Activated B cell treated with CpG ODN at 0.5 μM for 24 hours (primary cell): ENCODE measurements at places on chromosomes 2 and 18.

GRCh38 chr2:66084948-66085590 is 349.9 kb upstream of the MEIS1 start:
- no peak overlapping the region for H3K4me3 ChIP-seq
- H3K27me3 ChIP-seq, result peaks cover 2% of the 10 kb centered on the region
- H3K4me1 ChIP-seq, result no peaks in the 10 kb centered on the region
- no peaks in the 10 kb centered on the region for H3K36me3 ChIP-seq
- DNase-seq, result no peak

DNA sequence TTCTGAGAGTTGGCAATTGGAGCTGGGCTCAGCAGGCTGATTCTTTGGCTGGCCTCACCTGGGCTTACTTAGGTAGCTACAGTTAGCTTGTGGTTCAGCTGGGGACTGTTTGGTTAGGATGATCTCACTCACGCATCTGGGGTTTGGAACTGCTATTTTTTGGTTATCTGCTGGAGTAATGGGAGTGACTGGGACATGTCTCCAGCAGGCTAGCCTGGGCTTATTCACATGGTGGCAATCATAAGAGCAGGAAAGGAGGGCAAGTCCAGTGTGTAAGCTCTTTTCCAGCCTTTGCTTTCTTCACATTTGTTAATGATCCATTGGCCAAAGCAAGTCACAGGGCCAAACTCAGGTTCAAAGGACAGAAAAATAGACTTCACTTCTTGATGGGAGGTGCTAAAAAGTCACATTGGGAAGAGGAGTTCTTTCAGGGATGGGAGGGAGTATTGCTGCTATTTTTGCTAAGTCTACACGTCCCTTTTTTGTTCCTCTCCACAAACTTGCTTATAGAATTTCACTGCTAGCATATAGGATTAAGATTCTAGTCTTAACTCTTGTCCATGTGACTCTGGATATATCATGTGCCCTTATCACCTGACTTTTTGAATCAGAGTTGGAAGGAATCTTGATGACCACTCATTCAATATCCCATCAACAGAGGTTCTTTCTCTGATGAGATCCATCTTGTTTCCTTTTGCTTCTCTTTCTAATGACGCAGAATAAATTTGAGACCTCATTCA is 174.0 kb downstream of the ZFP36L2 start:
- H3K27me3 ChIP-seq, result peaks cover 8% of the 10 kb centered on the region
- H3K27ac ChIP-seq, result no peak overlapping the region
- no peak overlapping the region for H3K4me3 ChIP-seq
- peaks cover 12% of the 10 kb centered on the region for H3K4me1 ChIP-seq

DNA sequence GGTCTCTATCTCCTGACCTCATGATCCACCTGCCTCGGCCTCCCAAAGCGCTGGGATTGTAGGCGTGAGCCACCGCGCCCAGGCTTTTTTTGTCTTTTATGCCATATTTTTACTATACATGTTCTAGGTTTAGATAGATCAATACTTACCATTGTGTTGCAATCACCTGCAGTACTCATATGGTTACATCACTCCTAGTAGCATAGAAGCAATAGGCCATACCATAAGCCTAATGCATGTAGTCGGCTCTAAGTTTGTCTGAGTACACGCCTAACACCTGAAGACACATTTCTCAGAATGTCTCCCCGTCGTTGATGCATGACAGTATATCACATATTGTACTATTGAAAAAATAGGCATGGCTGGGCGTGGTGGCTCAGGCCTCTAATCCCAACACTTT is 27.1 kb upstream of the TGIF1 start:
- no peaks in the 10 kb centered on the region for H3K36me3 ChIP-seq
- H3K4me1 ChIP-seq, result peaks cover 4% of the 10 kb centered on the region
- no peak overlapping the region for H3K4me3 ChIP-seq
- DNase-seq, result no peak

DNA sequence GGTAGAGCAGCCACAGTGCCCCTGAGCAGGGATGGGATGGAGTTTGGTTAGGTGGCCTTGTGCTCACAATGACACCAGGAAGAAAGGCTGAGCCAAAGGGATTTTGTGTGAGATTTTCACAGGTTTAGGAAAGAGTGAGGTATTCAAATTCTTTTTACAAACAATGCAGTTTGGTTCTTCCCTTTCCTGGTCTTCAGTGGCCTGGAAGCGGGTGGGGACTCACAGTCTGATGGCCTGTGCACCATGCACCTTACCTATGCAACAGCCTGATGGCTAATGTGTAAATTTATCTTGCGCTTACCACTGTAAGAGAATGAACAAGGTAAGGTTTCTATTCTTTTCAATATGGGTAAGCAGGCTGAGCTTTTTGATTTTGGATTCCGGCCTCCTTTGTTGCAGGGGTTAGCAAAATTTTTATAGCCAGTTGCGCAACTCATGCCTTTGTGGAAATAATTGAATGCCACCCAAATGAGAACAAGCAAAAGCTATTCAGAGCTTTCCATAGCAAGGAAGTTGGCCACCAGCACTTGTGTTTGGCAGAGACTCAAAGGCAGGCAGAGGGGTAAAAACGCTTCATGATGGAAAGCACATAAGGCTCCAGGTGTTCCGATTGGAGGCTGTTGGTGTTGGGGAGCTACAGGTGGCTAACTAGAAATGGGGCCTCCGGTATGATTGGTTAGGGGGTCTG is 23.8 kb upstream of the IL1R2 start:
- peaks cover 6% of the 10 kb centered on the region for H3K27me3 ChIP-seq
- H3K4me1 ChIP-seq, result no peaks in the 10 kb centered on the region
- no peak for DNase-seq
- no peaks in the 10 kb centered on the region for H3K36me3 ChIP-seq

- H3K27me3 ChIP-seq, result no peaks in the 10 kb centered on the region
- H3K4me3 ChIP-seq, result no peak overlapping the region
- DNase-seq, result no peak
- H3K4me1 ChIP-seq, result peaks cover 88% of the 10 kb centered on the region
- peak overlapping the region; percentile 97 for H3K27ac ChIP-seq
Observed at GRCh38 chr18:23229472-23229871, 94.2 kb downstream of the CABLES1 start.

- H3K27ac ChIP-seq, result no peak overlapping the region
- H3K27me3 ChIP-seq, result no peaks in the 10 kb centered on the region
- no peak overlapping the region for H3K4me3 ChIP-seq
- DNase-seq, result no peak
- H3K36me3 ChIP-seq, result peaks cover 82% of the 10 kb centered on the region
Observed at GRCh38 chr2:197103363-197103762, 176.9 kb upstream of the PGAP1 start.

DNA sequence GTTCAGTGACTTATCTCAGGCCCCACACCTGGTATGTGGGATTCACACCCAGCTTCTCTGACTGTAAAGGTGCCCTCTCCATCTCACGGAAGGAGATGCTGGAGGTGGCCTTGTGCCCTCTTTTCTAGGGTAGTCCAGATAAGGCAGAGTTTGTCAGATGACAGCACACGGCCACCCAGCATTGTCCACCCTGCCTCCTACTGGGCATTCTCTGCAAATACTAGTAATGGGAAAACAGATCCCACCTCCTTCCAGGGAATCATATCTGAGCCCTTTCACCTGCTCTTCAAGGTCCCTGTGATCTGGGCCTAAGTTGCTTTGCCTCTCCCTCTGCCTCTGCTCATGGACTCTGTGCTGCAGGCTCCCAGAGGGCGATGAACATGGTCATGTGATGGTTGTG is 214.7 kb downstream of the CLIP4 start:
- no peak overlapping the region for H3K4me3 ChIP-seq
- no peaks in the 10 kb centered on the region for H3K4me1 ChIP-seq
- H3K27me3 ChIP-seq, result peaks cover 3% of the 10 kb centered on the region
- no peak for DNase-seq

- H3K4me1 ChIP-seq, result no peaks in the 10 kb centered on the region
- H3K27me3 ChIP-seq, result no peaks in the 10 kb centered on the region
- no peak overlapping the region for H3K4me3 ChIP-seq
- H3K36me3 ChIP-seq, result no peaks in the 10 kb centered on the region
Observed at GRCh38 chr2:103959174-103960128, 894.5 kb upstream of the POU3F3 start.

- no peak overlapping the region for H3K27ac ChIP-seq
- no peak overlapping the region for H3K4me3 ChIP-seq
- peaks cover 2% of the 10 kb centered on the region for H3K36me3 ChIP-seq
- no peaks in the 10 kb centered on the region for H3K27me3 ChIP-seq
Observed at GRCh38 chr2:165120740-165121467, 82.9 kb downstream of the SCN3A start.

GRCh38 chr2:191436368-191437055 is 191.3 kb downstream of the MYO1B start:
- no peak for DNase-seq
- H3K27me3 ChIP-seq, result no peaks in the 10 kb centered on the region
- no peak overlapping the region for H3K4me3 ChIP-seq
- H3K4me1 ChIP-seq, result peaks cover 6% of the 10 kb centered on the region
- no peak overlapping the region for H3K27ac ChIP-seq

DNA sequence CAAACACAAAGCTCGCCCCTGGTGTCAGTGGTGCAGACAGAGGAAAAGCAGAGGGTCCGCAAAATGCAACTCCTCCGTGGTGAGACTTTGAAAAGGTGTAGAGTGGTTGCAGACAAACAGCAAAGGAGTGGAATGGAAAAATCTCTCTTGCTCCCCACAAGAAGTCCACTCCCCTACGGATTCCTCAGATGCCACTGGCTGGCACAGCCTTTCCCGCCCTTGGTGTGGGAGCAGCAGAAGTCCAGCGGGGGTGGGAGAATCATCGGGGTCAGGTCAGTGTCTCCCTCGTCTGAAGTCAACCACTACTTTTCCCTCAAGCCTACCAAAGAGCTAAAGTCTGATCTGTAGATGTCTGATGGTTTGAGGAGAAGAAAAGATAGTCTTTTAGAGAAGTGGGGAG is 22.3 kb upstream of the B3GNT7 start:
- no peak overlapping the region for H3K4me3 ChIP-seq
- DNase-seq, result no peak
- H3K36me3 ChIP-seq, result no peaks in the 10 kb centered on the region
- no peaks in the 10 kb centered on the region for H3K27me3 ChIP-seq

DNA sequence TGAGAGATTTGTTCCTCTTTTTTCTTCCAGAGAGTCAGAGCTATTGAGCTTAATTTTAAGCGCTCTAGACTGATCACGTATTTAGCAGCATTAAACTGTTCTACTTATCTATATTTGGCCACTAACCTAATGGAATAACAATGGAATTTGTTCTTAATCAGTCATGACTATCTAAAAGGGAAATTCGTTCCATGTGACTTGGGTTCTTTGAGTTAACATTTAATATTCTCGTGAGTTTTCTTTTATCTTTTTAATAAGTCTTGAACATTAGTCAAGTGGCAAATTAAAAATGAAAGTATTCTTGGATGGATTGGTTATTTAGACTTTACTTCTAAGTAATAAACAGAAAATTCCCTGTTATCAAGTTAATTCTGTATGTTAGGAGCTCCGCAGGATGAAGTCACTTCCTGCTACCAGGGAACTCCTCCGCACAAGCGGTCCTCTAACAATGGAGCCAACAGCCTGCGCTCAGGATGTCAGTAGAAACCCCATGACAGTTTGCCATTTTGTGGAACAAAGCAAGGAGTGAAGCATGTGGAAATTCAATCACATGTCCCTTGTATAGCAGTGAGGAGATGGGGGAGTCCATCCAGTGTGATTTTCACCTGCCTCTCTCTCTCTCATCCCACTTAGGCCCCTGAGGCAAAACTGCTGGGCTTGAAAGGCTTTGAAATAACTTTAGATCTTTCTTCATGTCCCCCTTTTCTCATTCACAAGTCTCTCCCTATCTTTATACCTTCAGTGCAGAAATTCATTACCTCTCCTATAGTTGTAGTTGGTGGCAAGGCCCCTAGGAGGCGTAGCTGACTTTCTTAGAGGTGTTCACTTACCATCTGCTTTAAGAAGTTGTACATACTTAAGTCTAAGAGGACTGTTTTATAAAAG is 138.1 kb downstream of the WDR7 start:
- no peaks in the 10 kb centered on the region for H3K4me1 ChIP-seq
- no peaks in the 10 kb centered on the region for H3K27me3 ChIP-seq
- peaks cover 20% of the 10 kb centered on the region for H3K36me3 ChIP-seq
- no peak overlapping the region for H3K4me3 ChIP-seq

DNA sequence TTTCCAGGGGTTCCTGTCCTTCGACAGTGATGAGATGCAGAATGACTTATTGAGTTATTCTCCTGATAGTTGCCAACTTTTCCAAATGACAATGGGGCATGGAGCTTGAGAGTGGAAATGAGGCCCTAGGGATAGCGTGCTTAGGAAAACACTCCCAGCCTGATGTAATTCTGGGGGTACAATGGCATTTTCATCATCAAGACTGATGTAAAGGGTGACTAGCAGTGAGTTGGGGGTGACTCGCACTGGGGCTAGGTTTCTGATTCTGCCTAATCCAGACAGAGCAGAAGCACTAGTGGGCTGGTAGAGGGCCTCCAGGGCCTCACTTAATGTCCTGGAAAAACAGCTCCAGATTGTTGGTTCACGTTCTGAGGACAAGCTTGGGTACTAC is 34.0 kb upstream of the IL37 start:
- H3K27me3 ChIP-seq, result no peaks in the 10 kb centered on the region
- H3K4me3 ChIP-seq, result no peak overlapping the region
- peaks cover 26% of the 10 kb centered on the region for H3K4me1 ChIP-seq

GRCh38 chr18:25058521-25058920 is 293.4 kb downstream of the ZNF521 start:
- no peaks in the 10 kb centered on the region for H3K36me3 ChIP-seq
- H3K4me3 ChIP-seq, result no peak overlapping the region
- no peaks in the 10 kb centered on the region for H3K27me3 ChIP-seq
- no peaks in the 10 kb centered on the region for H3K4me1 ChIP-seq
- DNase-seq, result no peak
- H3K27ac ChIP-seq, result no peak overlapping the region

GRCh38 chr2:120769787-120770120 is 34.1 kb downstream of the GLI2 start:
- no peak overlapping the region for H3K4me3 ChIP-seq
- H3K4me1 ChIP-seq, result no peaks in the 10 kb centered on the region
- H3K27me3 ChIP-seq, result no peaks in the 10 kb centered on the region
- H3K36me3 ChIP-seq, result no peaks in the 10 kb centered on the region

GRCh38 chr18:36527740-36528455 is 230.4 kb downstream of the FHOD3 start:
- no peaks in the 10 kb centered on the region for H3K36me3 ChIP-seq
- no peaks in the 10 kb centered on the region for H3K4me1 ChIP-seq
- no peak overlapping the region for H3K4me3 ChIP-seq
- DNase-seq, result no peak

DNA sequence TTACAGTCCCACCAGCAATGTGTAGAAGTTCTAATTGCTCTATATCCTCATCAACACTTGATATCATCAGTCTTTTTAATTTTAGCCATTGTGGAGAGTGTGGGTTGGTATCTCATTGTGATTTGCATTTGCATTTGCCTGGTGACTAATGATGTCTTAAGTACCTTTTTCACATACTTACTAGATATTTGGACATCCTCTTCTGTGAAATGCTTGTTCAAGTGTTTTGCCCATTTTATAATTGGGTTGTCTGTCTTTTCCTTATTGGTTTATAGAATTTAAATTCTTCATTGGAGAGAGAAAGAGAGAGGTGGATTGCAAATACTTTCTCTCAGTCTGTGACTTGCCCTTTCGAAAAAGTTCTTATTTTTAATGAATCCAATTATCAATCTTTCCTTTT is 14.0 kb upstream of the PPP1CB start:
- H3K27ac ChIP-seq, result no peak overlapping the region
- no peak for DNase-seq
- no peaks in the 10 kb centered on the region for H3K36me3 ChIP-seq
- H3K4me3 ChIP-seq, result no peak overlapping the region
- no peaks in the 10 kb centered on the region for H3K27me3 ChIP-seq
